Stimulated activated CD8-positive, alpha-beta memory T cell treated with anti-CD3 and anti-CD28 coated beads, Interleukin-4, amount 100 ng/mL, for 4 hours (primary cell): ENCODE measurements at places on chromosomes 6 and 20.

- DNase-seq: no peak
Observed at GRCh38 chr20:63037669-63038268, 31.0 kb upstream of the BHLHE23 start.

DNA sequence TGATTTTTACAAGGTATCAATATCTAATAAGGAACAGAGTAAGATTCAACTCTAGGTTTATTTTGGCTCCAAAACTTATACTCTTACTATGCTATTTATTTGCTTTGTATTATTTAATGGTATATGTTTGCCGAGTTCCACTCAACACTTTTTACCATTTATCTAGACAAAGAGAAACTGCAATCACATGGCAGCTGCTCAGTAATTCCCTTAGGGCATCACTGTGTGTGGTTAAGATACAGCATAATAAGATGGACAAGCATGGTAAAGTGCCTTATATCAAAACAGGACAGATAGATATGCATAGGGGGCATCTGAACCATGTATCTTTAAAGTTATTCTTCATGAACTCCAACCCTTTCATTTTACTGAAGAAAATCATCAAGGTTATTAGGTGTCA, 483.0 kb upstream of the ID4 start:
- no peak for DNase-seq

DNA sequence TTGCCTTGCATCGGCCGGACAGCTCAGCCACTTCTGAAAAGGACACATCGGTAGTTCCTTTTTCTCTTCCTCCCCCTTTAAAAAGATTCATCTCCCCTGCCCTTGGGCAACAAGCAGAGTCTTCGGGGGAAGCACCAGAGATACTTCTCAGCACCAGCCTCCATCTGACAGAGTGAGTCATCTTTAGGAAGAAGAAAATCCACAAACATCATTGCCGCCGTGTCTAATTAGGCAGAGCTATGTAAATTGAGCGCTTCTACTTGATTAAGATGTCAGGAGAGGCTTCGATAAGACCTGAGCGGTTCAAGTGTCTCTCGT, 186.4 kb downstream of the TAF4 start:
- DNase-seq: no peak

DNA sequence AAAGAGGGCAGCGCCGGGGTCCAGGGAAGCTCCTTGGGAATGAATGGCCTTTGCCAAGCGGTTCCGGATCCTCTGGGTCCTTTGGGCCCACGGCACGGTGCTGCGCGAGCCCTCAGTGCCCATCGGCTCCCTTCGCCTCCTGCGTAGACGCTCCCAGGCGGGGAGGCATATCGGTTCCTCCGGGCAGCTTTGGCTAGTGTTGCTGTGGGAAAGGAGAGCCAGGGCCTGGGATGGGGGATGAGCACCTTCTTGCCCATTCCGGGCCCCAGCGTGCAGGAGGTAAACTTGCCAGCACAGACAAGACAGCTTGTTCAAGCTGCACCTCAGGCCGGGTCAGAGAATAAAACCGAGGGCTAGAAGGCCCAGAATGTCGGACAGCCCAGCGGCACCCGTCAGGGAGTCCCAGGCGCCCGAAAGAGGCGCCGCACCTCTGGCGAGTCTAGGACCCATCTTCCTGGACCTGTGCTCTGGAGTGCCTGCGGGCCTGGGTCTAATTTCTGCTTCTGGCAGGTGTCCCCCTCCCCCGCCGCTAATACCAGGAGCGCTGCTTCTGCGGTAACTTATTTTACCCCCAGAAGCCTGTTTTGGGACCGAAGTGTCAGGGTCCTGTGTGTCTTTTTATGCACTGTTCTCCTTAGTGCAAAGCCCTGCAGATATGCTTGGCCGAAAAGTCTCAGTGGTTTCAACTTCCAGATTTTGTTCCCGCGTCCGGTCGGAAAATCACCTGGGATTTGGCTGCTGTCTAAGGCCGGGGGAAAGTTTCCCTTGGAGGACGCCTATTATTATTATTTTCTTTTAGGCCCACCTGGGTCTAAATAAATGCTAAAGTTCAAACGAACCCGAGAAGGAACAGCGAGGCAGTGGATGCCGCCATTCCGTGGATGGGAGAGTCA, 1.7 kb upstream of the TFAP2C start:
- DNase-seq: no peak

DNA sequence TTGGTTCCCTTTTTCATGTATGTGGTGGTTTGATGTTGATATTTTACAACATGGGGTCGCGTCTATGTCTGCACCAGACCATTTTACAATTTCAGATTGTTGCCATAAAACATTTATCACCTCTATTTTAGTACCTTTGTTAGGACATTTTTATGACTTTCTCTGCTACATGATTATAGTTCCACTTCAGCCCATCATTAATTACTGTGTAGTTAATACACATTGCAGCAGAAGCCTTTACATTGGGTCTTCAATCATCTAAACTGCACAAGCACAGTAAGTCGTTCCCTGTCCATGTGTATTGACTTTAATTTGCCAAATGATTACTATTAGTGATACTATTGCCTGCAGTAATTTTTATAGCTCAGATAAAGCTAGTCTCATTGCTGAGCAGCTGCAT, 15.7 kb upstream of the TMEM217 start:
- DNase-seq: no peak

GRCh38 chr6:71420095-71420692, 131.6 kb downstream of the OGFRL1 start:
- DNase-seq: no peak

DNA sequence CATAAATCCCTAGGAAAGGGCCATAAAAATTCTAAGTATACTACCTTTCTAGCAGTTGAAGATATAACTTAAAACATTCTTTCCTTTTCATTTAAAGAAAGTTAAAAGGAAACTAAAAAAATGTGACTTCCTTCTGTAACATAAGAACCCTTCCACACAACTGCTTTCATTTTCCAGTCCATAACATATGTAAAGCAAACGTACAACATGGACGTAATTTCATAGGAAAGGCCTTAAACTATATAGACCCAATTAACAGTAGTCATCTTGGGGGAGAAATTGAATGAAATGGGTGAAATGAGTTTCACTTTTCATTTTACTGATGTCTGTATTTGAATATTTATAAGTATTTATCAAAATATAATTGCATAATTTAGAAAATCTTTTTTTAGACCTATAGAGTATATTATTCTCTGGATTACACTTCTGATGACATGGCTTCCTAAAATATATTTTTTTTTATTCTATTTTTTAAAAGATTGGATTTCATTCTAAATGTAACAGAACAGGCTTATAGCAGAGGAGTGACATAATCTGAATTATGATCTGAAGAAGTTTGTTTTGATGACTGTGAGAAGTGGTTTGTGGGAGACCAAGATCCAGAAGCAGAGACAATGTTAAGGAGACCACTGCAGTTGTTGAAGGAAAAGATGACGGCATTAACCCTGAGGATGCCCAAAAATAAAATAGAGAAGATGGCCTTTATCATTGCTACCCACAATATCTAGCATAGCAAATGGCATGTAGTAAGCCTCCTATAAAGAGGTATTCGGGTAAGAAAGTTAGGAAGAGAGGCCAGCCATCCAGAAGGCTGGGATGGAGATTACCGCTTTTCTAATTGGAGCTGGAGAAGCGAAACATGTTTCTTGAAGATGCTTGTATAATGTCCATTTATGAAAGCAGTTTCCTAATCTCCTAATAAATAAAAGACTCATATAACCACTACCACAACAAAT, 260.4 kb downstream of the PTPRK start:
- no peak for DNase-seq

GRCh38 chr6:43935921-43936439, 166.0 kb downstream of the VEGFA start:
- DNase-seq: no peak

- no peak for DNase-seq
Observed at GRCh38 chr6:443621-444159, 52.1 kb downstream of the IRF4 start.
